Activated T-cell treated with anti-CD3 and anti-CD28 coated beads, Interleukin-2, amount 50 U/mL, for 24 hours (primary cell): ENCODE measurements at places on chromosomes 4 and X.

GRCh38 chr4:55980725-55981124, 32.0 kb downstream of the CEP135 start:
- no peak for DNase-seq

GRCh38 chrX:49876750-49877149, 2.5 kb upstream of the USP27X start:
- DNase-seq, result no peak

GRCh38 chrX:146346102-146346501, 463.5 kb upstream of the CXorf51B start:
- DNase-seq, result no peak

GRCh38 chrX:17369309-17369708, 5.7 kb upstream of the NHS start:
- no peak for DNase-seq

GRCh38 chr4:1463927-1464540, 57.8 kb upstream of the NKX1-1 start:
- no peak for DNase-seq

GRCh38 chrX:38664285-38664684, 102.9 kb downstream of the TSPAN7 start:
- DNase-seq, result no peak

GRCh38 chr4:41413670-41414411, 124.1 kb upstream of the LIMCH1 start:
- no peak for DNase-seq

DNA sequence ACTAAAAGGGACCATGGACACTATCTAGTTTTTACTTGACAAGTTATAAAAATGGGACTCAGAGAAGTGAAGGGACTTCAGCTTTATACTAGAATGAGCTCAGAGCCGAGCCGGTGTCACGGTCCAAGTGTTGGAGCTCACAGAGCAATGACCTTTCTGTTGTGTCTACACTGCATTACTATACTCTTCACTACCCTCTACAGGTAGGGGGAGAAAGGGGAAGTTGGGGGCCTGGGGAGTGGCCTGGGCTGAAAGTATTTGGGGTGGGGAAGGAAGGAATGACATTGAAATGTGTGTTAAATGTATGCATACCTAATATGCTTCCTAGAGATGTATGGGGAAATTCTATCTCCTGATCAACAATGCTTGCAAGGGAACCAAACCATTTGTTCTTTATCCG, 48.8 kb upstream of the HHIP start:
- DNase-seq, result no peak

- DNase-seq, result no peak
These were observed 335.4 kb downstream of the BCOR start for GRCh38 chrX:39762266-39762841.

DNA sequence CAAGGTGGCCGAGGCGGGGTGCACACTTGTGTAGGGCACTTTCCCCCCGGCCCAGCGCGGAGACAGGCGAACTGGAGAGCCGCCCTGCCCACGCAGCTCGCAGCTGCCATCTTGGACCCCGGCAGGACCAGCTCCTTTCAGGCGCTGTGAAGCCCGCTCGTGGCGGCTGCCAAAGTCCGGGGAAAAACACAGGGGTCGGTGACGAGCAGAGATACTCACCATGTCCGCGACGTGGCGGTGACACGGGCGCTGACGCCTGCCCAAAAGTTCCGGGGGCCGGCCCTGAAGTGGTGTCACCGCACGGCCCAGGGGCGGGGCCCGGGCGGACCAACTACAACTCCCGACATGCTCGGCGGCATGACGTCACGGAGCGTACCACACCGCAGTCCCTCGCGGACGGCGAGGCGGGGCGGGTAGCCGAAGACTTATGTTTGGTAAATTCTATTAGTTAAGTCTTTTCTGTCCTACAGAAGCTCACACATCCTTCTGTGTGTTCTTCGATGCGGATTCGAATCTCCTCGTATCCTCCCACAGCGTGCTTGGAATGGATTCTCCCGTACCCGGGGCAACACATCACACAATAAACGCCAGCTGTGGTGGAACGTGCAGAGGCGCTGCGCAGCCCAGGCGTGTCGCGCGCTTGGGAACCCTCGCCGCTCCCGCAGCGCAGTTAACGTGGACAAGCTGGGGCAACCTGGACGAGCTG, at the start of gene UFSP2:
Gene UFSP2 (minus strand): TSS at position 318 of the 706 bp plus-strand sequence. CDS start 96 bp downstream, at position 222.
- DNase-seq, result peak; percentile 97

DNA sequence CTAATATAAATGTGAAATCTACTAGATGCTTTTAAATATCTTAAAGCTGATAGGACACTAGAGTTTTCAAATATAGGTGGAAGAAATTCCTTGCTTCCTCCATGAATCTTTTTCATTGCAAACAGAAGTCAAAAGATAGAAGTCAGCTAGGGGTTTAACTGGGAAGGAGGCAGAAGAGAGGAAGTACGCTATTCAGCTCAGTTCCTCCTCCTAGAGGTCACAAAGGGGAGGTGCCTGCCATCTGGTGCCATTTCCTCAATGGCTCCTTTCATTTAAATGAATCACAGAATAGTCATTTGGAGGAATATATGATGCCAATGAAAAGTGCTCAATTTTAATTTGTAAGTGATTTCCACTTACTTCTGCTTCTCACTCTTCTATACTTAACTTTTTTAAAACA, 8.5 kb downstream of the COL25A1 start:
- DNase-seq, result no peak

- no peak for DNase-seq
These were observed 3.0 kb upstream of the APBB2 start for GRCh38 chr4:41217374-41217773.

- DNase-seq, result no peak
These were observed 11.2 kb downstream of the ZXDA start for GRCh38 chrX:57899064-57899463.

- no peak for DNase-seq
These were observed 258.2 kb downstream of the PPP3CA start for GRCh38 chr4:101089168-101089567.

DNA sequence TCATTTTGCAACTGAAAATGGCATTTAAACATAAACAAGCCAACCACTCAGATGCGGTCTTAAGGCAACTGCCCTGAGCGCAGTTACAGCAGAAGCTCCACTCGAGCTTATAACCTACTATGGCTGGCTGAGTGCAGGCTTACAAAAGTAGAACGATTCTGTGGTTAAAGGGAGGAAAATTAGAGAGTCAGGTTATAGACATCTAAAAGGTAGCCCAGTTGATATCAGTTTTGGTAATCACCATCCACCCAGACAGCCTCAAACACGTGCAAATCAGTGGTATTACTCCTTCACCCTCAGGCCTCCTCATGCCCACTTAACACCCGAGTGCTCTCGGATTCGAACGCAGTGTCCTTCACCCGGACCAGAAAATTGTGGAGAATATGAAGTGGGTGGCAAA, 3.1 kb downstream of the LEF1 start:
- DNase-seq, result no peak

- DNase-seq, result no peak
These were observed 411.3 kb downstream of the FAT4 start for GRCh38 chr4:125725957-125726525.
